MV-4-11 (cell line): ENCODE measurements at places on chromosomes 3 and 15.

DNA sequence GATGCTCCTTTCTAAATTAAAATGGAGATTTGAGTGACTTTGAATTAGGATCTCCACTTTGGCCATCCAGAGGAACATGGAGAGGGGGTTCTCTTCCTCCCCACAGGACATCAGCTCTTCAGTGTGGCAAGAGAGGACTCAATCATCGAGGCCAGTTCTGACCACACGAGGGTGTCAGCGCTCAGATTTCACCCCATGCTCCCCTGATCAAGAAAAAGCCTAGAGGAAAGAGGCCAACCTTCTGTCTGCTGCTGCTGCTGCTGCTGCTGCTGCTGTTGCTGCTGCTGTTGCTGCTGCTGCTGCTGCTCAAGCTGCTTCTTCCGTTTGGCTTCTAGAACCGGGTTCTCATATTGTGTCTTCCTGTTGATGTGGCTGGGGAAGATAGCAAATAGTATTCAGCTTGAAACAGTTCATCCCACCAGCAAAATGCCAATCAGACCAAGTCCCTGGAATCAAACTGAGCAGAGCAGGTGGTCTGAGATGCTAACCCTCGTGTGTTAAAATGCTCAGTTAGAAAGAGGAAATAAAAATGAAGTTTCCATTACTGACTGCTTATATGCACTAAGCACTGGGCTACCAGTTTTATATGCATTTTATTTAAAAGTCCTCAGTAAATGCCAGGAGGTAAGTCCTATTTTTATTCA is 599.0 kb downstream of the MAGI1 start:
- DNase-seq, result no peak

DNA sequence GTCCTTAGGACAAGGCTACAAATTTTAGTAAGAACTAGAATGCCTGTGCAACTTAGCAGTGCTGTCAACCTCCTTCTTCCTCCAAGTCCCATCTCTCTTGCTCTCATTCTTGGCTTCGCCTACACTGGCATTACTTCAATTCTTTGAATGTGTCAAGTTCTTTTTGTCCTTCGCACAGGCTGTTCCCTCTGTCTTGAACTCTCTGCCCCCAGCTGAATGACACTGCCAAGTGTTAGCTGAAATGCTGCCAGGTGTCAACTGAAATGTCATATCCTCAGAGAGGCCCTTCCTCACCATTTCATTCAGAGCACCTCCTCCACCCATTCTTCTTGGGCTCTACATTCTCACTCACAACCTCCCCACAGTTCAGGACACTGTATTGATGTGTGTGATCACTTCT is 48.8 kb upstream of the PSMD6 start:
- DNase-seq, result no peak

DNA sequence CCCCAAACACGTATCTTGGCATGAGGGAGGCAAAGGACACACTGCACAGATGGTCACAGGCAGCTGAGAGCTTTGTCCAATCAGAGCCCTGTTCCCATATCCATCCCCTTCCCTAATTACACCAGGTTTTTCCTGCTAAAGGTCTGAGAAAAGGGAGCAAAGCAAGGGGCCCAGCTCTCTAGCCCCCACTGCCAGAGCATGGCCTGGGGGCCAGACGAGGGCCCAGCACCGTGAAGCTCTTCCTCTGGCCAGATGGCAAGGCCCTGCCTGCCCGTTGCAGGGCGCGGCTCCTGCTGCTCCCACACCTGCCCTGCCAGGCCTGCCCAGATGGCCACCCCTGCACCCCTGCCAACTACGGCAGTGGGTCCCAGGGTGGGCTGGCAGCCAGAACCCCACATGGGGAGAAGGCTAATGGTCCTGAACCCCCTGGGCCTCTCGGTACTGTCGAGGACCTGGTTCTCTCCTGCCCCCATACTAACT is 3.2 kb downstream of the SHF start:
- no peak for DNase-seq

- no peak for DNase-seq
Observed at GRCh38 chr3:114799816-114800215, 347.3 kb downstream of the ZBTB20 start.

- DNase-seq, result no peak
Observed at GRCh38 chr3:86890741-86891396, 100.1 kb downstream of the VGLL3 start.

GRCh38 chr3:126341755-126342150 is 15.5 kb downstream of the KLF15 start:
- no peak for DNase-seq

GRCh38 chr15:57031082-57031481 is 112.6 kb downstream of the TCF12 start:
- no peak for DNase-seq

DNA sequence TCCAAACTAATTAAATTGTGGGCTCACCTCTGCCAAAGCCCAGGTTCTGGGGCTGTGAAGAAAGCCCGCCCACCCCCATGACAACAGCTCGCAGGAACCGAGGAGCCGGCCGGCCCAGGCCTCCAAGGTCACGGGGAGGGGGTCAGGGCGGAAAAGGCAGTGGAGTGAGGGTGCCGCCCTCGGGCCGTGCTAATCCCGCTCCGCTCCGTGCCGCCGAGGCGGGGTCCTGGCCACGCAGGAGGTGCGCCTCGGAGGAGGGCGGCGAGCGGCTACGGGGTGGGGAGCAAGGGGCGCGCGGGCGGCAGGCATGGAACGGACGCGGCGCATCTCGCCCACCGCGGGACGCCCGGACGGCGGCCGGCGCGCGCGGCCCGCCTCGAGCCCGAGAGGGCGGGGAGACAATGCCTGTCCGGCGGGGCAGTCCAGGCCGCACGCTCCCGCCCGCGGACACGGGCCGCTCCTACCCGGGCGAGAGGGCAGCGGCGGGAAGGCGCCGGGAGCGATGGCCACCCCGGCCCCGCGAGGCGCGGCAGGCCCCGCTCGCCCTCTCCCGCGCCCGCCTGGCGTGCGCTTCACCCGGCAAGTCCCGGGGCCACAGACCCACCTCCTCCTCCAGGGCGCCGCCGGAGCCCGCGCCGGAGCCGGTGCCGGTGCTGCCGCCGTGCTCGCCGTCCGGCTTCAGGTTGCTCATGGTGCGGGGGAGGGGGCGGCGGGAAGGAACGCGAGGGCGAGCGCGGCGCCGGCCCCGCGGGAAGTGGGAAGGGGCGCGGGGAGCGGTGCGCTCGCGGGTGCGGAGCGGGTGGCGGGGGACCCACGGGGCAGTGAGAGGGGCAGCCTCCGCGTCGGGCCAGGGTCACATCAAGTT is 528 bp downstream of the RBPMS2 start:
- no peak for DNase-seq

DNA sequence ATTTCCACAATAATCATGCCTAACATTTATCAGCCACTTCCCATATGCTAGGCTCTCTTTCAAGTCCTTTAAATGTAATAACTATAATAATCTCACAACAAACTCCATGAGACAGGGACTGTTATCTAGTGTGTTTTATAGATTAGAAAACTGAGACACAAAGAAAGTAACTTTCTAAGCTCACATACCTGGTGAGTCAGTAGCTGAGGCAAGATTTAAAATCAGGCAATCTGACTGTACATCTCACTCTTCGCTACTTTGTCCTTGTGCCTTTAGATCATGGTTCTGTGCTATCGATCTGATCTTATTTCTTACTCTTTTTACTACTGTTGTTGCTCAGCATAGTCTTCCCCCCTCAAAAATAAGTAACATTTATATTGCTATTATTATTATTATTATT is 295.5 kb downstream of the LPP start:
- no peak for DNase-seq

- no peak for DNase-seq
Observed at GRCh38 chr3:11477407-11477911, 166.3 kb downstream of the VGLL4 start.

DNA sequence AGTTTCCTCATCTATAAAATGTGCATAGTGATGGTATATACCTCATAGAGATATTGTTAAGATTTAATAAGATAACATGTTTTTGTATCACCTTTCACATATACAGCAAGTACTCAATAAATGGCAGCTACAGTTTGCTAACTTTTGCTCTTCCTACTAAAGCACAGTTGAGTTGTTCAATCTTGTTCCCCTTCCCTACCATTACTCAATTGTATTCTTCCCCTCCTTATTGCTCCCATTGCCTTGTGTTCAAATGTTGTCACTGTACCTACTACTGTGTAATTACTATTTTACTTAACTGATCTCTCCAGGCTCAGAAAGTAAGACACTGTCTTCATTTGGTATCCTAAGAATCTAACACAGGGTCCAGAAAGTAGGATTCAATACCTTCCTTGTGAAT is 5.5 kb downstream of the CD47 start:
- DNase-seq, result no peak
